ENCODE measurements at places on chromosomes 5 and 9. TPM values are rescaled to one million over a fixed set of nuclear protein-coding genes. Genes with fewer than 3 reads are reported as not detected.

The GABRA6 gene
- not detected for total RNA-seq

GRCh38 chr5:31963358-31964006, 210.6 kb downstream of the GOLPH3 start:
- DNase-seq: no peak

DNA sequence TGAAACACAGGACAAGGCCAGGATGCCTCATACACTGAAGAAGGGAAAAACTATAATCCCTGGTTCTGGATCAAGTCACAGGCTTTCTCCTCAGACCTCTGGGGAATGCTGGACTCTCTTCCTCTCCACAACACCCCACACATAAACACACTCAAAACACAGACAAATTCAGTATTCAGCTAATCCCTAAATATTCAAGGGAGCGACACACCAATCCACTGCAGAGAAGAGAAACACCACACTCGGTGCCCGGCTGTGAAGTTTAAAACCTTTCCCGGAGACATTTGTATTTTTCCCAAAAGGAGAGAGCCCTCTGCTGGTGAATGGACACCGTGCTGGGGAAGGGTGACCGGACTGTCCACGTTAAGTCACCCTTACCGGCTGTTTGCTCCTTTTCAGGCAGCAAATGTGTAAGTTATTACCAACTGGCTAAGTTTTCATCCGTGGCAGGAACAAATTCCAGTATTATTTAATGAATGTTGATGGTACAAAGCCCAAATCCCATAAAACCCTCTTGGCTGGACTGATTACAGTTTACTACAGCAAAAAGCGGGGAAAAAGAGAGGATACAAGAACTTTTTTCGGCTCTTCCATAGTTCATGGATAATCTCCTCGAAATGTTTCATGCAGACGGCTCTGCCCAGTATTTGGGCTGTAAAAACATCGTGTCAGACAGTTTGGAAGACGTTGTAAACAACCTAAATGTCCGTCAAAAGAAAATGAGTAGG, 130.9 kb upstream of the SLC30A5 start:
- peak; percentile 76 for DNase-seq

GRCh38 chr5:16812911-16813310, 123.2 kb downstream of the MYO10 start:
- DNase-seq: no peak

DNA sequence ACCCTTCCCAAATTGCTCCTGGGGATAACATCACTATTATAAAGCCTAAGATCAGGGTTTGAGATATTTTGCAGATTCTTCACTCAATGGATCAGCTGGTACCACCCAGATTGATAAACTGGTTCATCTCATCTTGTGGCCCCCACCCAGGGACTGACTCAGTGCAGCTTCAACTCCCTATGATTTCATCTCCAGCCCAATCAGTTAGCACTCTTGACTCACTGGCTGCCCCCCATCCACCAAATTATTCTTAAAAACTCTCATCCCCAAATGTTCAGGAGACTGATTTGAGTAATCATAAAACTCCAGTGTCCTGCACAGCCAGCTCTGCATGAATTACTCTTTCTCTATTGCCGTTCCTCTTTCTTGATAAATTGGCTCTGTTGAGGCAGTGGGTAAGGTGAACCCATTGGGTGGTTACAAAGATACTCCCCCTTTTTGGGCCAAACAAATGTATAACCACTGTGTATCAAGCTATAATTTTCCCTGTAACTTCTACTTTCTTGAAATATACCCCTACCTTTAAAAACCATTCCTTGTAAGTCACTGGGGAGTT, 263.3 kb upstream of the IL12B start:
- no peak for DNase-seq

DNA sequence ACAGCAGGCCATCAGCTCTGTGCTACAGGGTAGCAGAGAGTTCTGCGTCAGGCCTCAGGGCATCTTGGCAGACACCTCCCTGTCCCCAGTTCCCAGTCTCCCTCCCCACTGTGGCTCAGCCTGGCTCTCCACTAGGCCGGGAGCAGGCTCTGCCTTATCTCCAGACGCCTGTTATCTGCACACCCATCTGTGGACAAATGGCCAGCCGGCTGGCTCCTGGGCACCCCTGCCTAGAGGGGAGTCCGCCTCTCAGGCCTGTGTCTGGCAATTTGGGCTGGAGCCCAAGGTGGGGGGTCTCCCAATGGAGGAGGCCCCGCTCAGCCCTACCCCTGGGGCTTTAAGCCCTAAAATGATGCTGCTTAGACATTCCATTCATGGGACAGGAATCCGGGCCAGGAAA, 39.2 kb upstream of the HAND1 start:
- DNase-seq: no peak

- peak; percentile 76 for DNase-seq
These were observed 149.5 kb downstream of the FANCC start for GRCh38 chr9:95167998-95168397.

Data from myocyte (in vitro differentiated cells).